ENCODE measurements at places on chromosomes 1 and 21.

GRCh38 chr1:230332575-230333066 is 93.5 kb downstream of the PGBD5 start:
- DNase-seq = no peak

- DNase-seq = no peak
Observed at GRCh38 chr1:164228928-164229327, 330.1 kb upstream of the PBX1 start.

GRCh38 chr1:27377760-27378495 is 3.3 kb upstream of the FCN3 start:
- DNase-seq = no peak

DNA sequence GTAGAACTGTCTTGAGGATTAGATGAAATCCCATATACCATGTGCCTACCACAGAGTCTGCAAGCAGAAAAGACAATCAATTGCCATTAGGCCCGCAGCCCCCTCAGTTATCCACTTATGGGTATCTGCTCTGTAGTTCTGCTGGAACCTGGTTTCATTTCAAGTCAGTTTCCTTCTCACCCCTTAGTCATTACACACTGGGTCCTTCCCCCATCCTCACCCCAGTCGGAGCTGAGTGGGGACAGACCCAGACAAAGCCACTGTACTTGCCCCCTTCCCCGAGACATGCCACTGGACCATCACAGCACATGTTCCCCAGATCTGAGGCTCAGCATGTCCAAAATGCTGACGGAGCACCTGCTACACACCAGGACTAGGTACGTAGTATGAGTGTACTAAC is 21.2 kb downstream of the PGLYRP3 start:
- no peak for DNase-seq

DNA sequence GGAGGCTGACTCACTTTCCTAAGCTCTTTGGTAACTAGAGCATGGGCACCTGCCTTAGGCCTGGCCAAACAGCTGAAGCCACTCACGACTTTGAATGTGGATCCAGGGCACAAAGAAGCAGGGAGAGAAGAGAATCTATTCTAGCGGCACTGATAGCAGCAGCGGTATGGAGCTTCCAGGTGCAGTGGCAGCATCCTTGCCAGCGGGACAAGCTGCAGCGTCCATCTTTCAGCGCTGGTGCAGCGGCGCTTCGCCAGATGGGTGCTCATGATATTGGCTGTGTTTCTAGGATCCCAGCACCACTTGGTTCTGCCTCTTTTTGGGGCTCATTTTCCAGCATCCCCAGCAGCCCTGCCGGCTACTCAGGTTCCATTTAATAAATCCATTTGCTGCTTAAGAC is 184.2 kb downstream of the SLC44A5 start:
- DNase-seq = no peak

DNA sequence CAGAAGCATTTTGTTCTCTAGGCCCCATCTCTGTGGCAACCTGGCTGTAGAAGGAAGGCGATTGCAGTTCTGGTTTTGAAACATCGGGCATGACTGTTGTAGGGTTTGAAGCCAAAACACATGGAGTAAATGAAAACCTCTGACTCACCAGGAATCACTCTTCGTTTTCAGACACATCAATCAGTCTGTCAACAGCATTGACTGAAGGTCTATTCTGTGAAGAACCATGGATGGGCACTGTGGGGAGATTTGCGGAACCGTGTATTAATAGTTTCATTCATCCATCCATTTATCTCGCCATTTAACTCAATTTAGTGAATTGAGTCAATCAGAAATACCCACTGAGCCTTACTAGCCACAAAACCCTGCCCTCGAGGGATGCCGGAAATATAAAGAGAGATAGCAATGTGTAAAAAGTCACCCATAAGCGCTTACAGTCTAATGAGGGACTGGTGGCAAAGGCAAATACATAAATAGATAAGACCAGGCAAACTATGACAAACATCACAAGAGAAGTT is 364.6 kb upstream of the PROX1 start:
- no peak for DNase-seq

DNA sequence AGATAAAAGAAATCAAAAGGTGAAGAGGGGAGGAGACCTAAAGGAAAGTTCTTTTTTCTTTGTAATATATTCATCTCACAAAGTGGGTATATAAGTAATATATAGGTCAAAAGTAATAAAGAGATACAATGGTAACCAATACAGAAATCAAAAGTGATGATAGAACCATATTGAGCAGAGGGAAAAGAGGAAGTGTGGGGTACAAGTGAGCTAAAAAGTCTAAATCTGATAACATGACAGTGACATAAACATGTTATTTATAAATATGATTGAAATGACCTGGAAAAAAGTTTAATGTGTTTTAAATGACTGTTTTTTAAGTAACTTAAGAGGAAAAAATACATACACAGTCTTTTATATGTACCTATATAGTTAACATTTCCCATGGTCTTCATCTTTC is 70.5 kb downstream of the MRPL39 start:
- no peak for DNase-seq

DNA sequence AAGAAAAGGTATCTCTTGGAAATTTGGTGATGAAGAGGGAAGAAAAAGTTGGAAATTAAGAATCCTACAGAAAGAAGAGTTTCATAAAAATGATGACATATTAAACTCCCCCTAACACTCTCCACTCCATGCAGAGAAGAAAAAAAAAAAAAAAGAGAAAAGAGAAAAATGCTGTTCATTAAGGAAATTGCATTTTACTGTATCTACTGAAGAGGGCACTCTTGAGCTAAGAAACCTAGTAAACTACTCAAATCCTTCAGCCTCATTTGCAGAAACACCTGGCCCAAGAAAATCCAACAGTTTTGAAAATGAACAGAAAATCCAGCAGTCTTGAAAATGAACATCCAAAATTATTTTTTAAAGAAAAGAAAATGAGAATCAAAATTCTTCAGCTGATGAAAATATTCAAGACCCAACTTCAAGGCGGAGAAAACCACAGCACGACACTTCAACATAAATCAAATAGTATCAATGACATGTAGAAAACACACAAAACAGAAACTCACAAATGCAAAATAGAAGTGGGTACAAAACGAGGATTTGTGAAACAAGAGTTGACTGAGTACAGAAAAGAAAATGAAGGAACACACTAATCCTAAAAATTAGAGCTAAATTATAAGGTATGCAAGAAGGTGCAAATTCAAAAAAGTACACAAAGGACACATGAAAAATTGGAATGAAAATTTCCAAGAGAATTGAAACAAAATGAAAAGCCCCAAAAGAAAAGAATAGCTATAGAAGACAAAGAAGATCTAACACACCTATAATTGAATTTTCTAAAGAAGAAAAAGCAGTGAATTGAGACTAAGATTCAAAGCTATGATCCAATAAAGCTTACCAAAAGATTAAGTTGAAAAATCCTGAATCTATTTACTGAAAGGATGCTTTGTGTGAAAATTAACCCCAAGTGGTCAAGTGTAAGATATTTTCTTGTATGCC is 73.2 kb upstream of the DNAJC6 start:
- no peak for DNase-seq

DNA sequence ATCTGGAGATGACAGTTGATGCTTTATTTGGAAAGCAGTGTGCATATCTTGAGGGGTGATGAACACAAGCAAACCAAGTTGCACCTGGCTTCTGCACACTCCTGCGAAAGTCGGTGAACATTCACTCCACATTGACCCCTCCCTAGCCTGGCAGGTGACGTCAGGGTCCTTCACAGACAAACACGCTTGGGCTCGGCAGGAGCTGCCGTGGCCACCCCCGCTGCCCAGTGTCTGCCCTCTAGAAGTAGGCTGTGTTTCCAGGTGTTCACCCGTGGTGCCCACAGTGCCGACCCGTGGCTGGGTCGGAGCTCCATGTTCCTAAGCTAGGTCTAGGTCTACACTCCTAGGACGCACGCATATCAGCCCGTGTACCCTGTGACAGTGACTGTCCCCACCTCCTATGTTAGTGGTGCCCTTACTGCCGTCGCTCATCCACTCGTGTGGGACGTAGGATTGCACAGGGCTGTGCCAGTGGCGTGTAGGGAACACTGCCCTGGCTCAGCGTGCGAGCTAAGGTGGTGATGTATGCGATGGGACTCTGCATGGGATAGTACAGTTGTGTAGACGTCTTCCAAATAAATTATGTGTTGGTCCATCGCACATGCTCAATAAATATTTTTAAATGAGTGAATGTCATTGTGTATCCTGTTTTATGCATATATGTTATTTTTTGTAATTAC is 29.0 kb downstream of the PRMT2 start:
- no peak for DNase-seq

DNA sequence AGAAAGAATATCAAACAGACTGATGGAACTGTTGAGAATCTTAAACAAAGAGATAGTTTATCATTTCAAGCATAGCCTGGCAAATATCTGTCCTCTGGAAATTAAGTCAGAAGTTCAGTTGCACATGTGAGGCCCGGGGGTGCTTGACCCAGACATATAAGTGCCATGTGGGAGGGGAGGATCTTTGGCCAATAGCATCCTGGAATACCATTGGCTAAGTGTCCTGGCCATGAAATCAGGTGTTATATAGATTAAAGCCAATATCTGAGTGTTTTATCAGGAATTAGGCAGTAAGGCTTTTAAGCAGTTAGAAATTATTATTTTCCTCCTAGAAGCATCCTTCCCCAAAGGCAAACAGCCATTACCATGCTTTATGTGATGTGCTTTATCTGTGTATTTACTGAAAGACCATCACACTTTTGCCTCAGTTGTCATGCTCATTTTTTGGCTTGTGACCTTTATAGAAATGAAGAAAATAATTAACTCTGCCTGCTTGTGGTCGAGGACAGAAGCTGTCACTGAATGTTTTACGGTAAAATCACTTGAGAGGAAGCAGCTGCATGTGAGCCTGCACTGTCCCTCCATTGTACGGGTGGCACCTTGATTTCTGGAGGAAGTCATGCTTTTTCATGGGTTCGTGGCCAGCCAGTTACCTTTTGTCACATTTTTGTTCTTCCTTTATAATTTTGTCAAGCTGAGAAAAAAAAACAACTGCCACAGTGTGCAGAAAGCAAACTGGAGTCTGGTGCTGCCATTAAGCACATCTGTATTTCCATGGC is 259.9 kb upstream of the FMN2 start:
- no peak for DNase-seq

DNA sequence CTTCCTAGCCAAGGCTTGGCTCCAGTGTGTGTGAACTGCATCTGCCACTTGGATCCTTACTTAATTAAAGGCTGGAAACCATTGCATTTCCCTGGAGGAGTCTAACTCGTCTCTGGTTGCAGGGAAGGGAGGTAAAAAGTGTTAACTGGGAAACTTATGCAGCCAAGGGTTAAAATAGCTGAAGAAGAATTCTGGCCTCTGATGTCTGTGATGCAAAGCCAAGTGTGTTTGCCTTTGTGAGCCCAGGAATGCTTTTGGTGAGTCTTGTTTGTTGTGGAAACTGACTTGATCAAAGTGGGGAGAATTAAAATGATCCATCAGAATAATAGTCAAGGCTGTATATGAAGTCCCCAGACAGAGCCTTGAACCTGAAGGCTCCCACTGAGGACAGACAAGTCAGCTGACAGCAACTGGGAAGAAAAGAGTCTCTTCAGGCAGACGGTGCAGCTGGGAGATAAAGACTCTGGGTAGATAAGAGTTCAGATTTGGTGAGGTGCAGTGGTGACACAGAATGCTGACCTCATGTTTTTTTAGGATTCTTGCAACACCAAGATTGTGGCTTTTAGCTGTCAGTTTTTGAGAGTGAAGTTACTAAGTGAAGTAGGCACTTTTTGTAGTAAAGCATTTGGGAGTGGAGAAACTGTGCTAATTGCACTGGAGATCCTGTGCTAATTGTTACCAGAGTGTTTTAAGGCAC is 59.5 kb upstream of the WLS start:
- no peak for DNase-seq

GRCh38 chr1:113940365-113941244 is 11.5 kb downstream of the HIPK1 start:
- no peak for DNase-seq

- no peak for DNase-seq
Observed at GRCh38 chr21:22311741-22312462, 1313.7 kb downstream of the NCAM2 start.

GRCh38 chr1:6041432-6042062 is 4.1 kb upstream of the KCNAB2 start:
- no peak for DNase-seq

DNA sequence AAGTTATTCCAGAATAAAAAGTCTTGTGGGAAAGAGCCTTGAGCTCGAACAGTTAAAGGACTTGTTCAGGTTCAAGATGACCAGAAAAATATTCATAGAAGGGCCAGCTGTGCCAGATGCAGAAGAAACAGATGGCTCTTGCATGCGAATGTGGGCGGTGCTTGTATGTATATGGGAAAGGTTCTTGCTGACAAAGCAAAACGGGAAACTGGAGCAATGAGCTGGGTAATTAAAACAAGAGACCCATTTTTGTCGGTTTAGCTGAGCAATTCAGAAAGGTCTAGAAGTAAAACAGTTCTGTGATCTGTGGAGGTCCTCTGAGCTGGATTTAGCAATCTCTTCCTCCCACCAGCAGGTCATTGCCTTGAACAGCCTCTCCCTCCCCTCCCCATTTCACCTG is 107.2 kb upstream of the MARK1 start:
- DNase-seq = no peak

Measured in activated CD4-positive, alpha-beta T cell treated with anti-CD3 and anti-CD28 coated beads, Interleukin-2, amount 50 U/mL, for 4 hours (primary cell).